Central memory CD8-positive, alpha-beta T cell (primary cell): ENCODE measurements at places on chromosomes 2 and 18.

GRCh38 chr18:77818328-77818727 lies 568.7 kb downstream of the GALR1 start:
- peaks cover 14% of the 10 kb centered on the region for H3K27me3 ChIP-seq
- H3K4me3 ChIP-seq = no peak overlapping the region
- H3K4me1 ChIP-seq = no peaks in the 10 kb centered on the region
- H3K27ac ChIP-seq = no peak overlapping the region
- no peak for DNase-seq
- no peaks in the 10 kb centered on the region for H3K36me3 ChIP-seq

DNA sequence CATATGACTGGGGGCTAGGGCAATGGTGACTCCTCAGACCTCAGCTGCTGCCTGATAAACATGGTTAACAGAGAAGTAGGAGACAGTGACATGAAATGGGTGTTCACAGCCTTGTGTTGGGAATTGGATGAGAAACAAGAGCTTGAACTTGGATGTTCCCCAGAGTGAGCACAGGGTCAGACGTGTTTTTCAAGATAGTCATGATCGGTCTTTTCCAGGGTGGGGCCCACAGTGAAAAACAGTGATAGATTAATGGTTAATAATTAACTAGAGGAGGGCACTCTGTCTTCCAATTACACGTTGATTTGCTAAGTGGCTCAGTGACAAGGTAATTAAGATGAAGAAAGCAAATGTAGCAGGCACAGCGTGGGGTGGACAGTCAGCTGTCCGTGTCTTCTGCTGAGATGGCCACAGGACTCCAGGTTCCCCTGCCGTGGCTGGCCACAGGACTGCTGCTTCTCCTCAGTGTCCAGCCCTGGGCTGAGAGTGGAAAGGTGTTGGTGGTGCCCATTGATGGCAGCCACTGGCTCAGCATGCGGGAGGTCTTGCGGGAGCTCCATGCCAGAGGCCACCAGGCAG lies at the start of gene UGT1A3:
Gene UGT1A3, plus strand, starts transcription at position 320 of the 579 bp plus-strand sequence. Its CDS starts 85 bp downstream, at position 405.
- peaks cover 71% of the 10 kb centered on the region for H3K27me3 ChIP-seq
- no peaks in the 10 kb centered on the region for H3K36me3 ChIP-seq
- no peak within 1 kb of the TSS for H3K27ac ChIP-seq
- no peak for DNase-seq

- H3K4me3 ChIP-seq = no peak overlapping the region
- no peaks in the 10 kb centered on the region for H3K36me3 ChIP-seq
- no peak for DNase-seq
- H3K27ac ChIP-seq = no peak overlapping the region
- H3K4me1 ChIP-seq = no peaks in the 10 kb centered on the region
- H3K27me3 ChIP-seq = peaks cover 4% of the 10 kb centered on the region
Observed at GRCh38 chr2:202165208-202165607, 73.2 kb downstream of the SUMO1 start.

DNA sequence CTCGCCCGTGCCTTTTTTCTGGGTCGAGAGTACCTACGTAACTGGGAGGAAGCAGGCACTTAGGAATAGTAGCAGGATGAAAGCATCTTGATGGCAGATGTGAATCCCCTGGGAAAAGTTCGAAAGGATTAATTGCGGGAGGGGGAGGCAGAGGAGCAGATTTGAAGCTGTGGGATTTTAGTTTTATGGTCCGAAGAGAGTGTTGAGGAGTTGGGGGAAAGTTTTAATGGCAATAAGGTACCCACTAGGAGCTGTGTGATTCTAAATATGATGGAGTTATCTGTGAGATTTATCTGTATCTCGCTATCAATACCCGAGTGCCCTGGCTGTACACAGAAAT lies 1.1 kb downstream of the AGFG1 start:
- peaks cover 13% of the 10 kb centered on the region for H3K36me3 ChIP-seq
- DNase-seq = no peak
- H3K27me3 ChIP-seq = no peaks in the 10 kb centered on the region
- H3K4me1 ChIP-seq = peaks cover 28% of the 10 kb centered on the region

GRCh38 chr2:28958689-28959088 lies 22.4 kb upstream of the TOGARAM2 start:
- no peak overlapping the region for H3K4me3 ChIP-seq
- no peaks in the 10 kb centered on the region for H3K4me1 ChIP-seq
- H3K27me3 ChIP-seq = no peaks in the 10 kb centered on the region
- no peak overlapping the region for H3K27ac ChIP-seq

GRCh38 chr2:64932371-64933216 lies 56.6 kb upstream of the SLC1A4 start:
- no peak overlapping the region for H3K27ac ChIP-seq
- H3K4me1 ChIP-seq = no peaks in the 10 kb centered on the region
- H3K4me3 ChIP-seq = no peak overlapping the region
- H3K36me3 ChIP-seq = no peaks in the 10 kb centered on the region
- H3K27me3 ChIP-seq = no peaks in the 10 kb centered on the region

GRCh38 chr2:47189635-47190034 lies 34.5 kb upstream of the STPG4 start:
- H3K36me3 ChIP-seq = no peaks in the 10 kb centered on the region
- H3K27me3 ChIP-seq = peaks cover 44% of the 10 kb centered on the region
- no peak overlapping the region for H3K4me3 ChIP-seq
- no peaks in the 10 kb centered on the region for H3K4me1 ChIP-seq
- no peak overlapping the region for H3K27ac ChIP-seq
- no peak for DNase-seq
